Posterior cingulate gyrus (tissue), 11 donors: ENCODE measurements at places on chromosomes 2 and 18.
A peak's percentile ranks its signal among the peaks of the same experiment; 100 is the strongest.

DNA sequence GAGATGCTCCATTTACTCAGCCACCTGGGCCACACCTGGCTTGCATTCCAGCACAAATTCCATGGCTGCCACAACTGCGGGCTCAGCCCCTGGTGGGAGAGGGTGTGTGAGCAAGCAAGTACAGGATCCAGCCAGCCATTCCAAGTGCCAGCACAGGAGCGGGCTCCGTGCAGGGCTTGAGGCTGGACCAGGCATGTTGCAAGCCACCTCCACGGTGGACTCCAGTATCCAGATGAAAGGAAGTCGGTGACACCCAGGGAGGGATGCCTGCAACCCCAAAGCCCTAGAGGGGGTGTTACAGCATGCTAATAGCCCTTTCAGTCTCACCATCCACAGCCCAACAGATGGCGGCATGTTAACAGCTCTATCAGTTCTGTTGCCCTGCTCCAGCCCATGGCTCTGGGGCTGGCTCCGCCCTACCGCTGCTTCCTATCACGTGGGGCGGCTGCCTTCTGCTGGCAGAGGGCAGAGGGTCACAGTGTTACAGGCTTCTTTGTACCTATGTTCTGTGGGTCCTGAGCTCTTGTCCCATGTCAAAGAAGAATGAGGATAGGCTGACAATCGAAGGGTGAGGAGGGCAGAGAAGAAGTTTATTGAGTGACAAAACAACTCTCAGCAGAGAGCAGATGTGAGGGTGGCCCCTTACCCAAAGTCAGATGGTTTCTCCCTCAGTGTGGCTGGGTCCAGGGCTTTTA, 11.7 kb upstream of the GORASP2 start:
- DNase-seq, result no peak

DNA sequence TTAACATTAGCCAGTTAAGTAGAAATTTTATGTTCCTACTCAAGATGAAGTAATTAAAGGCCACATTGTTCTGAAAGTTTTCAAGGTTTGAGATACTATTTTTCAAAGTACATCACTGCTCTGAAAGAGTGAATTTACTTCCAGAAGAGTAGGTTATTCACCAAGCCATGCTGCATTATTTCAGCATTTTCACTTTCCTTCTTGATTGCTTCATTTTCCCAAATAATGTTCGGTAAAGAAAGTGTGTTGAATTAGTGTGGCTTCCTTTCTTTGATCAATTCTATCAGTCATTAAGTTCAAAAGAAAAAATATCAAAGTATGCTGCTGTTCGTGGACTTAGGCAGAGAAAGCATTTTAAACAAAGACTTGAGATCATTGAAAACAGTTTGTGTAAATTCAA, 310.3 kb downstream of the XIRP2 start:
- DNase-seq, result no peak

DNA sequence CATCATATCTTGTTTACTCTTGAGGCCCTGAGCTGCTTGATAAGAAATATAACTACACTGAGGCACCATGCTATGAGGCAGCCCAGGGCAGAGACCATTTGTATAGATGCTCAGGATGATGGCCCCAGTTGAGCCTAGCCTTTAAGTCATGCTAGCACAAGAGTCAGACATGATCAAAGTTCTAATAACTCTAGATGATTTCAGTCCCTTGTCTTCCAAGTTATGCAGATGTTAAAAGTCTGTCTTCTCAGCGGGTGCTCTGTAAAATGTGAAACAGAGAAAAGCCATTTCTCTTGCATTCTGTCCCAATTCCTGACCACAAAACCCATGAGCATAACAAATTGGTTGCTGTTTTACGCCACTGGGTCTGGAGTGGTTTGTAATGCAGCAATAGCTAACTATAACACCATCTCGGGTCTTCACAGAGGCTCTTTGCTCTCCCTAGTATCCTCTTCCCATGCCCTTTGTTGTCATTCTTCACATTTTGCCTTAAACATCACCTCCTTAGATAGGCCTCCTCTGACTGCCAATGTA, 49.6 kb downstream of the NXPH2 start:
- no peak for DNase-seq

GRCh38 chr2:241665731-241666440, 20.7 kb downstream of the DTYMK start:
- DNase-seq, result no peak

DNA sequence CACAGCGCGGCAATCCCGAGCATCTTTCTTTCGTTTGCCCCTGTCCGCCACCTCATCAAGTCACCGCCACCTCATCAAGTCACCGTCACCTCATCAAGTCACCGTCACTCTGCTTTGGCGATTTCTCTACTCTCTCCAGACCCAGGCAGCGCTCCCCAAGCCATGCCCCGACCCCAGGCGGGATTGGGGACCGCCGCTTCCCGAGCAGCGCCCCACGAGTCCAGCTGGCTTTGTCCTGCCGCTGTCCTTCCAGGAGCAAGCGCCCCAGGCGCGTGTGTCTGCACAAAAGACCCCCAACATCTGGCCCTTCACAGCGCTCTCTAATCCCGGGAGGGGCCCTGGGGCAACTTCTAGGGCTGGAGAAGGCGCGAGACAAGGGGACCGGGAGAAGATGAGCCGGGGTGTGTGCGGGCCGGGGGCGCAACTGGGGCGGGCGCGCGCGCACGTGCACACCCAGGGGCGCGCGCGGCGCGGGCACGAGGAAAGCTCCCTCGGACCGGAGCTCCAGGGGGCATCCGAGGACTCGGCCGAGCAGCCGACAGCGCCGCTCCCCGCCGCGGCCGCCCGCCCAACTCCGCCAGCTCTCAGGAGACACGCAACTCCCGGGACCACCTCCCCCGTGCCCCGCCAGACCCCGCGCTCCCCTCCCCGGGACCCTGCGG, 633 bp upstream of the RNF152 start:
- peak; percentile 93 for DNase-seq

GRCh38 chr2:148299616-148300015, 278.7 kb downstream of the MBD5 start:
- no peak for DNase-seq

DNA sequence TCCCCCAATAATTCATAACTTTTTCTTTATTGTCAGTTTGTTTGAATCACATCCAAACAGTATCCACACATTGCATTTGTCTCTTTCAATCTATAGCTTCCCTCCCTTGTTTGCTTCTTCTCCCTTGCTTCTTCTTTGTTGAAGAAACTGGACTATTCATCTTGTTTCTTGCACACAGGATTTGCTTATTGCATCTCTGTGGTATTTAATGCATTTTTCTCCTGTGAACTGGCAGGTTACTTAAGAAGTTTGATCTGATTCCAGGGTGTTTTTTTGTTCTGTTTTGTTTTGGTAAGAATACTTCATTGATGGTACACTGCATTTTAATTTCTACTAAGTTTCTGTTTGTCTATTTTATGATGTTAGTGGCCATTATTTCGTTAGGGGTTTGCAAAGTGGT, 166.8 kb downstream of the CAMKMT start:
- DNase-seq, result no peak

- DNase-seq, result peak; percentile 74
Measured at GRCh38 chr2:1970341-1970740, 226.0 kb upstream of the PXDN start.

DNA sequence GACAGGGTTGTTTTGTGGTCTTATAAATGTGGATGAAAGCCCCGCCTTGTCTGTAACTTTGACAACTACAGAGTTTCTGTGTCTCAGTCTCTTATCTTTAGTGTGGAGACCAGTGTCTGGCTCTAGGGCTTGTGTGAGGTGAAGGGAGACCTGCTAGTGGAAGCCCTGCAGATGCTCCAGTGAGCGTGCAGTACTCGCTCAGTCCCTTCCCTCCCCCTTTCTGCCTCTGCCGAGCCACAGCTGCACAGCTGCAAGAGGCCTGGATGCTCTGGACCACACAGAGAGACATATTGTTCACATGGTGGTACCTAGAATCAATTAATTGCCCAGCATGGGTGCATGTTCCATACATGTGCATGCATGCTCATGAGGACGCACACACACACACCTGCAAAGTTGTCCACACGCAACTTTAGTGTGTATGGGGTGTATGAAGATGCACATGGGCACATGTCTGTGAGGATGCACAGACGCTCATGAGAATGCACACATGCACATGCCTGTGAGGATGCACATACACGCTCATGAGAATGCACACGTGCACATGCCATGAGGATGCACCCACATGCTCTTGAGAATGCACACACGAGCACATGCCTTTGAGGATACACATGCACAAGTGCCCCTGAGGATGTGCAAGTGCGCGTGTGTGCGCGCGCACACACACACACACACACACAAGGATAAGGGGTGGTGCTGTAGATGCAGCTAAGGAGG, 282.1 kb upstream of the HS6ST1 start:
- DNase-seq, result no peak

GRCh38 chr18:26662996-26663395, 114.6 kb upstream of the KCTD1 start:
- DNase-seq, result no peak

- DNase-seq, result no peak
Measured at GRCh38 chr2:37985333-37985732, 60.2 kb downstream of the RMDN2 start.

DNA sequence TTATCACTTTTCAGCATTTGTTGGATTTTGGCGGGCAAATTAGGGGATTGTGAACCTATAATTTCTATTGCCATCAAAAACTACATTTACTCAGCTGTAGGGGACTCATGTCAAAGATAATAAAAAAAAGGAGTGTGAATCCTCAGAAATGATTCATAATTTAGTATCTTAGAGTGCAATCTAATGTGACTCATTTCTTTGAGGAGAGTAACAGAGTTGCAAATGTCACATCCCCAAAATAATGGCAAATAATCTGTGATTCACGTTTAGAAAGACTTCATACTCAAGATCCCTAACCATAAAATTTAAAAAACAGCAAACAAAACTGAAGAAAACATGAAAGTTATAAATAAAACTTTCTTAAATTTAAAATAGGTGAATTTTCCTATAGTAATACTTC, 373.0 kb downstream of the CDH2 start:
- DNase-seq, result no peak

- DNase-seq, result no peak
Measured at GRCh38 chr18:40962784-40963183, 992.2 kb upstream of the PIK3C3 start.

- no peak for DNase-seq
Measured at GRCh38 chr2:126449677-126450076, 206.3 kb upstream of the GYPC start.

- no peak for DNase-seq
Measured at GRCh38 chr2:40130251-40130994, 321.5 kb downstream of the SLC8A1 start.

DNA sequence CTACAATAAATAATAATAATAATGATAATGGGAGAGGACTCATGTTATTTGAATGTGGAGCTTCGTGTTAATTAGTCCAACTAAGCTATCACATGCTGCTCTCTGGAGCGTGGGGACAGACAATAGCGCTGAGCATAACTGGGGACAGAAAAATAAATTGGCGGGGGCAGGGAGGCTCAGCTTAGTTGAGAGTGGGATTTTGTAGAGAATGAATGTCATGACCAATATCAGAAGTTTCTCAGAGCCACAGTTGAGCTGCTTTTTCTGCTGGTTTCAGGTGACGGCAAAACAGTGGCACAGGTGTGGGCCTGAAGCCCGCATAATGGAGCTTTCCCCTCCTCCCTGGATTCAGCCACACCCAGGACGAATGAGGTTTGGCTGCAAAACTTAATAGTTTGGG, 111.1 kb upstream of the CAB39 start:
- no peak for DNase-seq

DNA sequence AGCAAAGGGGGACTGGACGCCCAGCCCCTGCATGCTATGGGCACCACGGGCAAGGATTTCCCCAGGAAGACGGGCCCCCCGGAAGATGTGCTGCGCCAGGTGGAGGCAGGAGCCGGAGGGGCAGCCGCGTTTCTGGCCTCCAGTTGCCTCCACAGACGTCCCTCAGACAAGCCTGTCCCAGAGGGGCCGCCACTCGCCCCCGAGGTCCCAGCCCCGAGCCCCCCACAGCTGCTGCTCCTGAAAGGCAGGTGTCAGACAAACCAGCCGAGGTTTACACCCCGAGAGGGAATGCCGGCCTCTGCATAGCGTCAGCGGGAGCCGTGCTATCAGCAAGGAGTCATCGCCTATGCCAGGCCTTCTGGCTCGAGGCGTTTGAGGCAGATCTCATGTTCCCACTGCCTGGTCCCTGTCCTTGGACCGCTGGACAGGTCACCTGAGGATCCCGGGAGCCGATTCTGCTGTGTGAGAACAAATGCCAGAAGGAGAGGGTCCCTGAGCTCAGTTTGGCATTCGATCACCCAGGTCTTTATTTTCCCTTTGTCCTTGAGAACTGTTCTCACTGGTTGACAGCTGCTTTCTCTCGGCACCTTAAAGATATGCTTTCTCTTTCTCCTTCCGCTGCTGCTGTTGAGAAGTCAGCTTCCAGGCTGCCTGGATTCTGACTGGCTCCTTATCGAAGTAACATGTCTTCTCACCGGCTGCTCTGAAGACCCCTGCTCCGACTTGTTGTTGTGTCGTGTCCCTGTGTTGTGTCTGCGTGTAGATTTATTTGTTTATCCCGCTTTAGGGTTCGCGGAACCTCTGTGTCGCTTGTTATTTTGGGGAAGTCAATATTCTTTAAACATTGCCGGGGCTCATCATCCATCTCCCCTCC, 20.6 kb downstream of the CROCC2 start:
- peak; percentile 21 for DNase-seq

GRCh38 chr2:216618785-216619184, 14.4 kb upstream of the IGFBP2 start:
- DNase-seq, result no peak

- DNase-seq, result no peak
Measured at GRCh38 chr2:173673640-173674039, 291.5 kb downstream of the SP3 start.

DNA sequence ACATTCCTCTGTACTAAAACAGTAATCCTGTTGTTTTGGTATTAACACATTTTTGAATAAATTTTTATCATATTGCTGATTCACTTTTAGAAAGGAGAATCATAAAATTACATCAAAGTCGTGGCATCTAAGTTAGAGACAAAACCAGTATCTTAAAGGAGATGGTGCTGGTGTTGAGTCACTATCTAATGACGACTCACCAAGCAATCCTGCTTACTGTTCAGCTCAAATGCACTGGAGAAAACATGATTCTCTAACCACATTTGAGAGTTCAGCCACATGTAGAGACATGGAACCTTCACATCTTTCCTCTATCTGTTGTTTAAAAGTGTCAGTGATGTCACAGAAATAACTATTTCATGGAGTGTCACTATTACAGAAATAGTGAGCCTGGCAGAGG, 473.8 kb downstream of the TGIF1 start:
- no peak for DNase-seq

- DNase-seq, result no peak
Measured at GRCh38 chr2:58539973-58540372, 298.8 kb upstream of the FANCL start.
